Caudate nucleus (tissue), 63 donors: ENCODE measurements at places on chromosomes 3 and 15.

GRCh38 chr15:84387086-84387485, 151.5 kb downstream of the GOLGA6L4 start:
- no peak for DNase-seq

DNA sequence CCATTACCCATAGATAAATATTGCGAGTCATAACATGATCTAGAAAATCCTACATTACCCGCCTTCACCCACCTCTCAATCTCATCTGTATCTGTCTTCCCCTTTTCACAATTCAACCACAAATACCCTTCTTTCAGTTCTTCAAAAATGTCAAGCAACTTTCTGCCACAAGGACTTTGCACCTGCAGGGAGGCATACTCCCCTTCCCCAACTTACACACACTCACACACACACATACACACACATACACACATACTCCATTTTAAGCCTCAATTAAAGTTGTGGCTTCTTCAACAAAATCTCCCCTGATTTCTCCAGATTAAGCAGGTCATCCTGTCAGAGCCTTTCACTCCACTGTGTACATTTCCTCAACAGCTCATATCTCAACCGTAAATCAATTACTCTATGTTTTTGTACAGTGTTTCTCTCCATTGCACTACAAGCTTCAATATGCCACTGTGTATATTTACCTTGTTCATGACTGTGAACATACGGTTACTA, 33.1 kb upstream of the CCDC50 start:
- no peak for DNase-seq

DNA sequence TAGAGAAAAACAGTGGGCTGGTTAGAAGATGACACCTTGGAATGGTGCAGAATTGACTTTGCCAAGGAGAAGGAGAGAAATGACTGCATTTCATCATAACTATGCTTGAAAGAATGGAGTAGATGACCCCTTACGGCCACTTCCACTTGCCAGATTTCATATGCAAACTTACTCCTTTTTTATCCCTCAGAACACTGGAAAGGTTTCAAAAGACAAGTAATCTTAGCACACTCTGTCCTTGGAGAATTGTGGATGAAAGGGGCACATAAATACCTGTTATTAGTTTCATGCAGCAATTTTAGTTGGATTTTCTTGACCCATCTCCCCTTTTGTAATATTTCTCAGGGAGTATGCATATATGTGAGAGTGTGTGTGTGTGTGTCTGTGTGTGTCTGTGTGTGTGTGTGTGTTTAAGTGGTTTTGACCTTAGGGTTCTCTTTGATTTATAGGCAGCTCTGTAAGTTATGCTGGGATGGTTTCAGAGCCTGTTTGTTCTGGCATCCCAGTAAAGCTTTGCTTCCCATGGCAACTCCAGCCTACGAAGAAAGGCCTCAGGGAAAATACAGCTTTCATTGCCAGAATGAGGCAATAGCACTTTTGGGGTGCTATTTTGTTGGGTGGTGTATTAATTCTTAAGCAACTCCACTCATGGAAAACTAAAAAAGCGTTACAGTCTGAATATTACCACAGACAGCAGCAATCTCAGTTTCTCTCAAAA, 122.2 kb upstream of the TP63 start:
- no peak for DNase-seq

DNA sequence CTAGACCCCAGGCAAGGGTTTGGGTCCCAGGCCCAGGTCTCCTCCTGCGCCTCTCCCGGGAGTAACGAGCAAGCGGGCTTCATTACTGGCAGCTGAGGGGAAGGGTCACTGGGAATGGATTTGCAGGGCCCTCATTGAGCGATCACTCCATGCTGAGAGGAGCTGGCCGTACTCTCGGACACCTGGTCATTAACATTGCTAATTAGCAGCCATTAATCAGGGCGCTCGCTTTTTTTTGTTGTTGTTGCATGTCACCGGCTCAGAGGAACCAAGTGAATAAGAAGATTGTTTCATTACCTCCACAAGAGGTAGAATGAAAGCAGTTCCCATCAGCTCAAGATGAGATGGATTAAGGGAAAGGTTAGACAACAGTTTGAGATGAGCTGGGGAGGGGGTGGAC, 293.0 kb upstream of the ATP11B start:
- no peak for DNase-seq

- no peak for DNase-seq
Observed at GRCh38 chr15:64895285-64896065, 16.2 kb upstream of the ANKDD1A start.

- no peak for DNase-seq
Observed at GRCh38 chr3:54312156-54312899, 190.0 kb downstream of the CACNA2D3 start.

DNA sequence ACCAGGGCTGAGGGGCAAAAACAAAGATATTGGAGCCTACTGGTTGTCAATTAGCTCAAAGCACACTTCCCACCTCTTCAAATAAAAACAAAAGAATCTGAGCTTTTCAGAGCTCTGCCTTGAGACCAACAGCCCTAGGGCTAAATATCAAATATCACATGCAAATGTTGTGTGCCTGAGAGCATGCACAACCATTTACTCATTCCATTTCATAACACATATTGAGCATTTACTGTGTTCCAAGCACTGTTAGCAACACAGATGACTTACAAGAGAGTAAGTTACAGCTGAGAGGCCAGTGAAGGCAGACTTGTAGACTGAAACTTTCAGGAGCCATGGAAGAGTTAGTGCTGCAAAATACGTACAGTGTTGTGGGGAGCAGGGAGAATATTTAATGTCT, 222.4 kb downstream of the CPNE4 start:
- no peak for DNase-seq

- DNase-seq: no peak
Observed at GRCh38 chr3:127151992-127152650, 40.8 kb upstream of the PRR23E start.

DNA sequence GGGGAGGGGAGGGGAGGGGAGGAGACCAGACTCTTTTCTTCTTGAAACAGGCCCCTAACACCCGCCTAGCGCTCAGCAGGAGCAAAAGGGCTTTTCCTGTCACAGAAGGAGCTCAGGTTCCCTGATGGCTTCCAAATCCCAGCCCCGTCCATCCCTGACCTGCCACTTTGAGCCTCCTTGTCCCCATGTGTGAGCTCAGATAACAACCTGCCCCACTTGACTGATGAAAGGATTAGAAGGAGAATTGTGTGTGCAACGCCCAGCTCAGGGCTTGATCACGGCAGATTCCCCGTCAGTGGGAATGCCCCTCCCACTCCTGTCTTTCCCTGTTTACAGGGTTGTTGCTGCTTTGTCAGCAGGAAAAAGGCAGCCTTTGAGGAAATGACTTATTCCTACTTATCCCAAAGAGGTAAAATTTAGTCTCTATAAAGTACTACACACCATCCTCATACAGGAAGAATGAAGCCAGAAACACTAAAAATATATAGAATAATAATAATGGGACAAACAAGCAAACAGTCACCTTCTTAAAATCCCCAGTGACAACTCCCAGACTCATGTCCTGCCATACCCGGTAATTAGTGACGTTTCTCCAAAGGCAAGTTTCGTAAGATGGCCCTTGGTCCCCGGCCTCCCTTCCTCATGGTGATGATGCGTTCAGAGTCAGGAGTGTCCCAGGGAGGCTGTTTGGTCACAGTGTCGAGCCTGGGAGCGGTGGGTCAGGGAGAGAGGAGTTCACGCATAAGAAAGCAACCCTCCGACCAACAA, 6.1 kb upstream of the LRRC15 start:
- DNase-seq: no peak

- no peak for DNase-seq
Observed at GRCh38 chr15:89329329-89330084, 5.1 kb downstream of the POLG start.

- no peak for DNase-seq
Observed at GRCh38 chr3:135982922-135983581, 17.5 kb downstream of the PPP2R3A start.

- no peak for DNase-seq
Observed at GRCh38 chr15:22948056-22948455, 32.1 kb downstream of the CYFIP1 start.

DNA sequence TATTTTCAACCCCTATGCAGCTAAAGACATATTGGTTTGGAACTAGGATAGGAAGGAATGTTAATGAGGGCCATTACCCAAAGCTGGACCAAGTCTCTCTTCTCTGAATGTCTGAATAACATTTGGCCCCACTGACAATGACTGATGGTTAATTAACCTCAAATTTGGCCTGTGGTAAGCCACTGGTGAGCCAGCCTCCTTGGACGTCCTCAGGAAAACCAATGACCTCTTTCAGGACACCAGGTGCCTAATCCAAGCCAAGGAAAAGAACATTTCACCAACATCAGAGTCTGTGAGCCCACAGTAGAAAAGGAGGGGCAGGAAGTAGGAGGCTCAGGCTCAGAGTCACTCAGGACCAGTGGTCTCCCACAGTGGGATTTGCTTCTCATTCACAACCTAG, 56.4 kb upstream of the ETV5 start:
- no peak for DNase-seq
